Stimulated activated CD4-positive, alpha-beta T cell treated with anti-CD3 and anti-CD28 coated beads, Interleukin-1b, Interleukin-23, amount 100 ng/mL, for 1 hour (primary cell): ENCODE measurements at places on chromosomes 5 and 9.

DNA sequence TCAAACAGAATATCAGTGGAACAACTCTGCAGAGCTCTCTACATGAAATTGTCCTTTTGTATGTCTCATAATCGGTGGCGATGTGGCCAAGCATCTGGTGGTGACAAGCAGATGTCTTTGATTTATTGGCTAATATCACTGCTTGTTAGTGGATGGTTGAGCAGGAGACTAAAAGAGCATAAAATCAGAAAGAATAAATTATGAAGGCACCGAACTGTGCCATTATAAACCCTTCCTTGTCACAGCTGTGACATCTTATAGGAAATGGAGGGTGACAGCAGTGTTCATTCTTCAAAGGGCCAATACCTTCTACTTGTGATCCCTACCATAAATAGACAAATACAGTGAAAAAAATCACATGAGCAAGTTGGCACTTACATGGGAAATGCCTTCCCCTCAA lies 1404.3 kb downstream of the MAT2B start:
- no peak for DNase-seq

GRCh38 chr9:29209748-29210291 lies 1636.5 kb upstream of the C9orf72 start:
- DNase-seq: no peak

GRCh38 chr5:56598941-56599340 lies 216.4 kb upstream of the MAP3K1 start:
- DNase-seq: no peak

GRCh38 chr9:136720898-136721338 lies 8.5 kb downstream of the DIPK1B start:
- DNase-seq: no peak

DNA sequence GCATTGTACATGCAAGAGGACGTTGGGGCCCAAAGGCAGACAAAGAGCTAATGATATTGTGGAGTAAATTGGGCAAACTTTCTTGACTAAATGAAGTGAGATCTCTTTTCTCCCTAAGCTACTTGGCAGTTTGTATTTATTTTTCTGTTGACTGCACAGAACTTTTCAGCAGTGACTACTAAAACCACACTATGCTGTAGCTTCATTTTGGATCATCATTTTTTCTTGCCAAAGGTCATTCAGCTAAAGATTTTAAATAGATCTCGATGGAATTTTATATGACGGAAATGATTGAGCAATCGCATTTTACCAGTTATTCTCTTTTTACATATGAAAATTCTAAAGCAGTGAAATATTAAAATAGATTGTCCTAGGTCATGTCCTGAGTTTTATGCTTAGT lies 286.1 kb upstream of the ACTBL2 start:
- no peak for DNase-seq

DNA sequence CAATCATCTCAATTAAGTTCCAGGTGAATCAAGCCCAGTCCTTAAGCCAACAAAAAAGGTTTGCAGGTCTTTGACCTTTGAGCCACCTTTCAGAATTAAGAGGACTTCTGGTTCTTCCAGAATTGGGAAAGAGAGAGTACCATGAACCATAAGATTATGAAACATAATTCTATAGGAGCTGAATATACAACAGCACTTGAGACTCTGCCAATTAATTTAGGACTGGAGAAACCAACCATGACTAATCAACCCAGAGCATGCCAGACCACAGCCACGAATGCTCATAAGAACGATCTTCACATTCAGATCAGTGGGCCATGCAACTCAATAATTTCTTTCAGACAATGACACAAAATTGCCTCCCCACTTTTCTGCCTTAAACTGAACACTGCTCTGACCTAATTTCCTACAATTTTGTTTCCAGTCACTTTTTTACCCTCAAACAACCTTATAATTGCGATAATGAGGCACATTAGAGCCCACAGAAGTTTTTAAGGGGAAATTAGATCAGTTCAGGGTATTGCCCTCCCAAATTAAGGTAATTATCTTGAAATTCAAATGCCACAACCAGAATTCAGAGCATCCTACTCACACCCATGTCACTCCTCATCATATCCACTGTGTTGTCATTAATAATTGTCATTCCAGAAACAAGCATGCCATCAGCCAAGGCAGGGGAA lies 213.4 kb downstream of the ATPSCKMT start:
- DNase-seq: no peak

- no peak for DNase-seq
These were observed 209.1 kb upstream of the ADCY2 start for GRCh38 chr5:7186818-7187217.

- no peak for DNase-seq
These were observed 244.0 kb downstream of the ARHGAP26 start for GRCh38 chr5:143014017-143014651.

DNA sequence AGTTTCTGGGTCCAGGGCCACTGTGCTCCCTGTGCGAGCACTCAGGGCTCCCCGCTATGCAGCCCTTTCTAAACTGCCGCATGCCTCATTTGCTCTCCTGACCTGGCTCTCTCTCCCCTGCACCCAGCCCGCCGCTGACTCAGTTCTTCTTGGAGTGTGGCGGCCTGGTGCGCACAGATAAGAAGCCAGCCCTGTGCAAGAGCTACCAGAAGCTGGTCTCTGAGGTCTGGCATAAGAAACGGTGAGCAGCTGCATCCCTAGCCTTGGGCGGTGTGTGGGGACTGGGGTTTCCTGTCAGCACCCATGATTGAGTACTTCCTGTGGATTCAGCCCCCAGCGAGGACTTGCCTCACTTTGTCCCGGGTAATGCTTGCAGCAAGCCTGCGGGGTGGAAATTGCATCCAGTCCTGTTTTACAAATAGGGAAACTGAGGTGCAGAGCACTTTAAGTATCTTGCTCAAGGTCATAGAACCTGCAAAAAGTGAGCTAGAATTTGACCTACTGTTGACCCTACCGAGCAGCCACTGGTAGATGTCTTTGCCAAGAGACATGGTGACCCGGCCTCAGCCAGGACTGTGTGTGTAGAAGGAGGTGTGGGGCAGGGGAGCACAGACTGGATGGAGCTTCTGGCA lies 27.9 kb downstream of the USP20 start:
- peak; percentile 38 for DNase-seq

- no peak for DNase-seq
These were observed 46.0 kb downstream of the ENTREP1 start for GRCh38 chr9:69371001-69371400.

GRCh38 chr5:165559645-165560044 lies 2054.2 kb downstream of the MAT2B start:
- DNase-seq: no peak

DNA sequence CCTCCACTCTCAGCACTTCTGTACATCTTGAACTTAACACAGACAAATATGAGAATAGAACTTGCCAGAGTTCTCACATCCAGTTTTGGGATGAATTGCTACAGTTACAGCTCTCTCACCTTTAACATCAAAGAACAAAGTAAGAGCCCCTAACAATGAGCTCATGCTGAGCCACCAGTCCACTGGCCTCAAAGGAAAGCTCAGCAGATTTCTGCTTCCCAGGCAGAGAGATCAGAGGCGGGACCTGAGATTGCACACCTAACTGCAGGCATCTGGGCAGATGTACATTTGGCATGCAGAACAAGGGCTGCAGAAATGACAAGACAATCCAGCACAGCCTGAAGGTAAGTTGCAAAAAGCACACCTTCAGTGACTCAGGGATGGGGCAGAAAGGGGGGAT lies 300.9 kb downstream of the MRPS30 start:
- DNase-seq: no peak

GRCh38 chr9:110278080-110278707 lies 21.9 kb upstream of the TXN start:
- DNase-seq: no peak

DNA sequence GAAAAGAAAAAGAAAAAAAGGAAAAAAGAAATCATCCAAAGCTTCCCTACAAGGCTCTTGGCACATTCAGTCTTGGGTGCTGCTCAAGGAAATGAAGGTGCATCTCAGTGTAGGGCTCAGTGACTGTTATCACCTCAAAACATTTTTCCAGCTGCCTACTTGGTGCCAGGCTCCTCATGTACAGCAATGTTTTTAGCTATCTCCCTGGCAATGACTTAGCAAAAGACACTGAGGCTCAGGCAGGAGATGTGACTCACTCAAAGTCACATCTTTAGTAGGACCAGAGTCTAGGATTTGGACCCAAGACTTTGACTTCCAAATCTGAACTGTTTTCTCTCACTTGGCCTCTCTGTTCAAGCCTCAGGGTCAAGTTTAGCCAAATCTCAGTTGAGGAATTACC lies 264.2 kb downstream of the CRB2 start:
- no peak for DNase-seq

GRCh38 chr5:173741087-173741486 lies 124.6 kb upstream of the BOD1 start:
- no peak for DNase-seq

DNA sequence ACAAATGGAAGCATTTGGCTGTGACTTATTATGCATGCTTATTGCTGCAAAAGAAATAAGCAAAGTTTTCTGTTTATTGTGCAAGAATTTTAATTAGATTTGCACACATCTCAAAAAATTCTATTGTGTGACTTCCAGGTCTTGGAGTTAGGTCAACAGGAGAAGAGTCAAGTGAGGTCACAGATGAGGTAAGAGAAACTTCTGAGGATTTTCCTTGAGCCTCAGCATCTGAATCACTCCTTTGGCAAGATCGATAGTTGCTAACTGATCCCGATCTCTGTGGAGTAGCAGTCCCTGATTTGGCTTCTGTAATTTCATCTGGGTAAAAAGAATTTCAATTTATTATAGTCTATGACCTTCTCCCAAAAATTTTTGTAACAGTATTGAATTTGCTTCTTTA lies 6.9 kb upstream of the TTC33 start:
- DNase-seq: no peak

DNA sequence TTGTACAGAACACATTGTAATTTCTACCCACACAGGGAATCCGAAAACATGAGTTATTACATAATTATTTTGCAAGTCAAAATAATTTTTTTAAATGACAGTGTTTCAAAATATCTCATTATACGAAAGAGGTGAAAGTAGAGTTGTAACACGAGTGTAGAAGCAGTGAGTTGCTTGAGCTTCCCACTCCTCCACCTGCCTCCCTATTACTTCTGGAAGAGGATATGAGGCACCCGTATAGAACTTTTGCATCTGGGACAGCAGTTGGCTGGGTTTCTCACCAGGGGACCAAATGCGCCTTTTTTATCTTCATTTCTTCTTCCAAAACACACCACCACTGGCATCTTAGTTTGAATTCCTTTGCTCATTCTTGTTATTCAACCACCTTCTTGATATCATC lies 779.0 kb upstream of the COX7C start:
- DNase-seq: no peak

DNA sequence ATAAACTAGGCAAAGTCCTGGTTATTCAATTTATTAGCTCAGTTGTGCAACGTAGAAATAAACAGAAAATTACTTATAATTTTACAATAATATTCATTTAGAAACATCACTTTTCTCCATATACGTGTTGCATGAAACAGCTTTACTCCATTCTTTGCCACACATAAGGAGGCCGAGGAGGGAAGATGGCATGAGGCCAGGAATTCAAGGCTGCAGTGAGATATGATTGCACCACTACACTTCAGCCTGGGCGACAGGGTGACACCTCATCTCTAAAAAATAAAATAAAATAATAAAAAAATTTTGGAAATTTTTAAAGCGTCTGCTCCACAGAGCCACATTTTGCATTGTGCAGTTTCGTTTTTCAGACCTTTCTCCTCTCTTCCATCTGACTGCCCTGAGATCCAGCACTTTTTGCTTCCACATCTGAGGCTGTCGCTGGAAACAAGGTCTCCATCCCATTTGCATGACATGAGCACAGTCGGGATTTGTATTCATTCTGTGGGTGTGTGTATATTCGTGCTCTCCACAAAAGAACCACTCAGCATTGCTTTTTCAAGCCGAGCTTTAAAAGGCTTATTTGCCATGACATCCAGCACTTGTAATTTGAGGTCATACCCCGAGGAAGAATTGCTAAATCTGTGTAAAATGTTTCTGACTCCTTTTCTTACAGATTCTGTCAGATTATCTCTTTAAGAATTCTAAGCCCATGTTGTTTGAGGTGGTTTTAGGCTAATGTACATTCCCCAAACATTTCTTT lies 98.6 kb upstream of the MSX2 start:
- no peak for DNase-seq

DNA sequence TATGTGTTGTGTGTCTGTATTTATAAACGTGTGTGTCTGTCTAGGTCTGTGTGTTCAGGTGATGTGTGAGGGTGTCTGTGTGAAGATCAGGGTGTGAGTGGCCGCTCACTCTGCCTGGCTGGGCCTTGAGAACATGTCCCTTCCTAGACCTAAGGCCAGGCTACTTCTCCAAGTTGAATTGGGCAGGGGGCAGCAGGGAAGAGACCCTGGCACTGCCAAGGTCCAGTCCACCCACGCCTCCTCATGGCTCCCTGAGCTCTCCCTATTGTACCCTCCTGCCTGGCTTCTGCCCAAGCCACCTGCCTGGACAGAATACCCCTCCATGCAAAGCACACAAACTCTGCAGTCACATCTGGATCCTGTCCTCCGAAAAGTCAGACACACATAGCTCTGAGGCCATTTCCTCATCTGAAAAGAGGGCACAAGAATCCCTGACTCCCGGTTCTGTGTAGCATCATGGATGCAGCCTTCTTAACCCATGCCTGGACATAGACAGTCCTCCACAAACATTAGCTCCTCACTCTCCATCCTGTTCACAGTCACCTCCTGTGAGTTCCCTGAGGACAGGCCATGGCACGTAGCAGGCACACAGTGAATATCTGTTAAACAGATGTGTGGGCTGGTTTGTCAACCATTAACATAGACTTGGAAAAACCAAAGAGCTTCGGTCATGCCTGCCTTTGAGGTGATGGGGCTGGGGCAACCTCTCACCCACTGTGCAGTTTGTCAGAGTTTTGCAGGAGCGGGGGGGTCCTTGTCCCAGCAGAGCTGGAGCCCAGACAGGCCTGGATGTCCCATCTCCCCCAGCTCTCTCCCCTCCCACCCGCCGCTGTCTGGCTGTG lies 167.8 kb upstream of the MVB12B start:
- DNase-seq: no peak

GRCh38 chr9:130142056-130142455 lies 30.1 kb upstream of the NCS1 start:
- no peak for DNase-seq

DNA sequence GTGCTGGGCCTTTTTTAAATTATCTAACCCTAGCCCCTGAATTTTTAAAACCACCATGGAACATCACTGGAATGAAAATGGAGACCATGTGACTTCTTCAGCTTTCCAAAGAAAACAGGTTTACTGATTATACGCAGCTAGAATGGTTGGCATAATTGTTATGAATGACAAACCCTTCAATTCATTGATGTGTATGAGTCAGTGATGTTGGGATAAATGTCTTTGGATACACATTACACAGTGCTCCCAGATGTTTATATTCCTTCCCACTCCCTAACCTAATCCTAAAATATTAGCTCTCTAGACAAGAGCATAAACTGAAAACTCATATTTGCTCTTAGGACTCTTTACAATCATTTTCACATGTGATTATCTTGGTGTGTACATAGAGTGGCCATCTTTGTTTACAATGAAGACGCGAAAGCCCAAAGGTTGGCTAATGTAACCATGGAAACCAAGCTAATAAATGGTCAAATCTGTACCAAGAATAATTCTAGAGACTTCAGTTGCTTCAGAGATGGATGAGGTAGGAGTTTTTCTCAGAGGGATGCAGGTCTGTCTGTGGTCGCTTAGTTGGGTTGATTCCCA lies 131.2 kb upstream of the HMHB1 start:
- DNase-seq: no peak

- DNase-seq: no peak
These were observed 88.5 kb downstream of the FAM174A start for GRCh38 chr5:100623719-100624118.

GRCh38 chr9:5568868-5569267 lies 58.5 kb downstream of the PDCD1LG2 start:
- DNase-seq: no peak
